ENCODE measurements at places on chromosomes 5 and 9. TPM values are rescaled to one million over a fixed set of nuclear protein-coding genes. Genes with fewer than 3 reads are reported as not detected.

The DAB2IP gene
- 19.4 TPM for total RNA-seq

The PCDHGA6 gene
- 4.9 TPM for total RNA-seq

The SLC6A19 gene
- total RNA-seq = 0.06 TPM

DNA sequence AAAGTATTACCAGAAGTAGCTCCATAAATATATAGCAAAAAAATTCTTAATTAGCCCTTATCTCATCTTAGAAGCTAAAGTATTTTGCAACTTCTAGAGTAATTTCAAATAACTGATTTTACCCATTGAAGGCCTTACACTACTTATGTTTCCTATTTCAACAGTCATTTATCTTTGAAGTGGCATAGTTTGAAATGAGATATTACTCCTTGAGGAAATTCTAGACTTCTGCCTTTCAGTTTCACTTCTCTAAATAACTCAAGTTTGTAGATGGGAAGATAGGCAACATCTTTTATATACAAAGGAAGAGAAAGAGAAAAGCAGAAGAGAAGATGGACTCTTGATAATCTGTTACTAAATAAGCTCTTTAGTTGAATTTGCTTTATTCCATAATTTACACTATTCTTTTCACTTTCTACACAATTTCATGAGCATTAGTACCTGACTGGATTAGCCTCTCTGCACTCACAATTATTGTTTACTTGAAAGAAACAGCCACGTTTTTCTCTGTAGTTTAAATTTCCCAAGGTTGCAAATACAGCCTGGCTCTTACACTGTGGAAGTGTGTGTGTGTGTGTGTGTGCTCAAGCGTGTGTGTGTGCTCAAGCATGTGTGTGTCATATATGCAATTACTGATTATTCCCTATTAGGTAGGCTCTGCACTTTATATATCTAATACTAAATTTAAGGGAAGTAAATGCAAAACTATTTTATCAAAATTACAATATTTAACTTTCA, 60.6 kb upstream of the EMB start:
- H3K36me3 ChIP-seq = no peaks in the 10 kb centered on the region
- no peak overlapping the region for H3K27ac ChIP-seq
- no peak overlapping the region for H3K4me3 ChIP-seq
- H3K4me1 ChIP-seq = no peaks in the 10 kb centered on the region

GRCh38 chr5:31990701-31991110, 183.4 kb downstream of the GOLPH3 start:
- H3K27me3 ChIP-seq = no peaks in the 10 kb centered on the region
- peaks cover 11% of the 10 kb centered on the region for H3K4me1 ChIP-seq
- no peak overlapping the region for H3K4me3 ChIP-seq
- DNase-seq = no peak
- no peak overlapping the region for H3K27ac ChIP-seq

DNA sequence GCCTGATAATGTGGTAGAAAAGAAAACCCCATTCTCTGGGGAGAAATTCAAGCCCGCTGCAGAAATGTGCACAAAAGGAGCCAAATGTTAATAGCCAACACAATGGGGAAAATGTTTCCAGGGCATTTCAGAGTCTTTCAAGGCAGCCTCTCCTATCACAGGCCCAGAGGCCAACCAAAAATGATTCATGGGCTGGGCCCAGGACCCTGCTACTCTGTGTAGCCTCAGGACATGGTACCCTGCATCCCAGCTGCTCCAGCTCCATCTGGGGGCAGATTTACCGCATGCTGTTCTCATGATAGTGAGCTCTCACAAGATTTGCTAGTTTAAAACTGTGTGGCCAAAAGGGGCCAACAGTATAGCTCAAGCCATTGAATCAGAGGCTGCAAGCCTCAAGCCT, 41.1 kb downstream of the RAPGEF6 start:
- H3K27ac ChIP-seq = no peak overlapping the region
- no peak overlapping the region for H3K4me3 ChIP-seq

- H3K4me3 ChIP-seq = no peak overlapping the region
- no peak for DNase-seq
- no peaks in the 10 kb centered on the region for H3K27me3 ChIP-seq
- no peaks in the 10 kb centered on the region for H3K4me1 ChIP-seq
- no peak overlapping the region for H3K27ac ChIP-seq
Observed at GRCh38 chr9:107742531-107743309, 253.2 kb upstream of the KLF4 start.

- peaks cover 17% of the 10 kb centered on the region for H3K36me3 ChIP-seq
- peak overlapping the region; percentile 97 for H3K4me3 ChIP-seq
- peaks cover 6% of the 10 kb centered on the region for H3K4me1 ChIP-seq
- no peaks in the 10 kb centered on the region for H3K27me3 ChIP-seq
- peak overlapping the region; percentile 96 for H3K27ac ChIP-seq
Observed at GRCh38 chr9:100099722-100100042, 639 bp downstream of the INVS start.

- H3K27me3 ChIP-seq = no peaks in the 10 kb centered on the region
- peaks cover 4% of the 10 kb centered on the region for H3K4me1 ChIP-seq
- no peak for DNase-seq
- H3K27ac ChIP-seq = no peak overlapping the region
- H3K4me3 ChIP-seq = no peak overlapping the region
Observed at GRCh38 chr5:79613549-79613948, 1.3 kb downstream of the TENT2 start.

DNA sequence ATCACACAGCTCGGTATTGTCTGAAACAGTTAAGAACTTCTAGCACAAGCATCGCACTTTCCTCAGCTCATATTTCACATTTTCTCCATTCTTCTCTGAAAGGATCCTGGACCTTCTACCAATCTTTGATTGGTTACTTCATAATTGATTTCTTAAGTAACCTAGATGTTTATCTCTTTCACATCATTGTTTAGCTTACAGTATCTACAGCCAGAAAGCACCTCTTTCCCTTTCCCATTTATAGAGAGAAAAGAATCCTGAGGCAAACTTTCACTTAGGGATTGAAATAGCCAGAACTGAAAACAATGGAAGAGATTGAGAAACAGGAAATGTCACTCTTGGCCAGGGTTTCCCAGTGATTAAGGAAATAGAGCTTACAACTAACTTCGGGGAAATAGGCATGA, 2.5 kb downstream of the IL33 start:
- no peaks in the 10 kb centered on the region for H3K36me3 ChIP-seq
- peak overlapping the region; percentile 77 for H3K27ac ChIP-seq
- H3K4me3 ChIP-seq = no peak overlapping the region
- no peaks in the 10 kb centered on the region for H3K27me3 ChIP-seq
- DNase-seq = peak; percentile 69

DNA sequence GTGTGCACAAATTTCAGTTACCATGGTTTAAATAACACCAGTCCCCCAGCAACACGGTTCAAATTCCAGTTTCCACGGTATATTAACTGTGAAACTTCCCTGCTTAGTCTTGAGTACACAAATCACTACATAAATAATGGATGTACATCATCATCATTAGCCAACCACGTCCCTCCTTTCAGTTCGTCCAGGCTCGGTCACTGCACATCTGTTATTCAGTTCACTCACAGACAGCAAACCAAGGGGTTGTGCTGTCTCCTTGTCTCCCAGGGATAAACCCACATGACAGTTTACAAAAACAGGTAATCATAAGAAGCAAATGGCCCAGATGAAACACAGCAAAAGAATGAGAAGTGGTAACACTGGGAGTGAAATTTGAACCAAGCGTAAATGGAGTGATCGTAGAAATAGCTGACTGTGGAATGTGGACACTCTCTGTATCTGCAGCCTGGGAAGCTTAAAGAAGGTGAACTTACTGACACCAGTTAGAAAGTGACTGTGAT, 61.0 kb upstream of the RAD23B start:
- DNase-seq = peak; percentile 79
- no peaks in the 10 kb centered on the region for H3K36me3 ChIP-seq
- no peak overlapping the region for H3K4me3 ChIP-seq
- H3K27ac ChIP-seq = no peak overlapping the region
- no peaks in the 10 kb centered on the region for H3K4me1 ChIP-seq
